IPS DF 6.9 (cell line): ENCODE measurements at places on chromosomes 2 and 18.
A peak's percentile ranks its signal among the peaks of the same experiment; 100 is the strongest.

GRCh38 chr2:140295767-140296166 lies 1515.6 kb upstream of the NXPH2 start:
- no peaks in the 10 kb centered on the region for H3K36me3 ChIP-seq
- no peak overlapping the region for H3K27ac ChIP-seq
- H3K27me3 ChIP-seq = no peaks in the 10 kb centered on the region
- H3K4me1 ChIP-seq = no peaks in the 10 kb centered on the region

DNA sequence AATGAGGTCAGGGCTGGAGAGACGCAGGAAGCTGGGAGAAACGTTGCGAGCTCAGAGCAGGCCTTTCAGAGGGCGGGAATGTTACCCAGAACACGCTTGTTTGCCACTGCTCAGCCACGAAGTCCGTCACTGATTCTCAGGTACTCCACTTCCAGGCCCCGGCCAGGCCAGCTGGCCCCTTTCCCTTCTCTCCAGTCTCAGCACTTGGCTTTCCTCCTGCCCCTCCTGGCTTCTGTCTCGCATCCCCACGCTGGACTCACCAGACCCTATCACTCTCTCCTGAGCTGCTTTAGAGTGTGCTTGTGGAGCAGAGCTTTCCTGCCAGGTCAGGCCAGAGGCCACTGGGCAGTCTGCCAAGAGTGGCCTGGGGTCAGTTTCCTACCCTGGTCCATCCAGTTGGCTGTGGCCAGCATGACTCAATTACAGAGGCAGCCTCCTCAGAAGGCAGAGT lies 151.4 kb downstream of the TWIST2 start:
- no peak for DNase-seq
- no peak overlapping the region for H3K27ac ChIP-seq
- H3K27me3 ChIP-seq = no peaks in the 10 kb centered on the region; the same call in 1 of the 2 replicates
- H3K36me3 ChIP-seq = no peaks in the 10 kb centered on the region
- no peak overlapping the region for H3K4me3 ChIP-seq

DNA sequence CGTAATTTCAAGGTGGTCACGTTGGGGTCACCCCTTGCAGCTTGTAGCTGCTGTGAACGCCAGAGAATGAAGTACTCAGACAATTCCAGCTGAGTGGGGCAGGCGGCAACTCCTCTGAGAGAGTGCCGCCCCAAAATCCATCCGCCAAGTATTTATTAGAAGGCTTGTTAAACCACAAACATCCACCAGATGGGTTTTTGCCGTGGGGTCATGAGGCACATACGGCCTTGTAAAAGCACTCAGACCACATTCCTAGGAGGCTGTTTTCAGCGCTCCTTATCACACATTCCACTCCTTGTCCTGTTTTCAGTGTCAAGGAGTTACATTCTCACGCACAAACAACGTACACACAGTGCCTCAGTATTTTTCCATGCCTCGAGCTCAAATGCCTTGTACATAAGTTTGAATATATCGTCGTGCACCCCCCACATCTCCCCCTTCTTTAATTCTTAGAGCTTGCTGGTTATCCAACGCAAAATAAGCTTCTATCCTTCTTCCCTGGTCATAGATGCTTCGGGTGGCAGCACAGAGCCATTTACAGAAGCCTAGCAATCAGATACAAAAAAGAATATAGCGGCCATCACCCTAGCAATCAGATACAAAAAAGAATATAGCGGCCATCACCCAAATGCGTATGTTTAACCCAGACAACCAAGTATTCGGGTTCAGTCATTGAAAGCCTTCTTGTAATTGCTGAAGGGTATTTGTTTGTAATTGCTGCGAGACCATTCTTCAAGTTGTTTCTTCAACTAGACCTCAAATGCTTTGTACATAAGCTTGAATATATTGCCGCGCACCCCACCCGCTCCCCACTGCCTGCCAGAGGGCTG lies 7.3 kb downstream of the ALPP start:
- no peak overlapping the region for H3K27ac ChIP-seq
- DNase-seq = no peak
- H3K27me3 ChIP-seq = peaks cover 31% of the 10 kb centered on the region
- H3K4me3 ChIP-seq = peak overlapping the region; percentile 48; the same call in 1 of the 2 replicates

- DNase-seq = no peak
- H3K27ac ChIP-seq = no peak overlapping the region
- no peaks in the 10 kb centered on the region for H3K36me3 ChIP-seq
- no peaks in the 10 kb centered on the region for H3K4me1 ChIP-seq
Measured at GRCh38 chr2:57936216-57936615, 110.4 kb upstream of the VRK2 start.

DNA sequence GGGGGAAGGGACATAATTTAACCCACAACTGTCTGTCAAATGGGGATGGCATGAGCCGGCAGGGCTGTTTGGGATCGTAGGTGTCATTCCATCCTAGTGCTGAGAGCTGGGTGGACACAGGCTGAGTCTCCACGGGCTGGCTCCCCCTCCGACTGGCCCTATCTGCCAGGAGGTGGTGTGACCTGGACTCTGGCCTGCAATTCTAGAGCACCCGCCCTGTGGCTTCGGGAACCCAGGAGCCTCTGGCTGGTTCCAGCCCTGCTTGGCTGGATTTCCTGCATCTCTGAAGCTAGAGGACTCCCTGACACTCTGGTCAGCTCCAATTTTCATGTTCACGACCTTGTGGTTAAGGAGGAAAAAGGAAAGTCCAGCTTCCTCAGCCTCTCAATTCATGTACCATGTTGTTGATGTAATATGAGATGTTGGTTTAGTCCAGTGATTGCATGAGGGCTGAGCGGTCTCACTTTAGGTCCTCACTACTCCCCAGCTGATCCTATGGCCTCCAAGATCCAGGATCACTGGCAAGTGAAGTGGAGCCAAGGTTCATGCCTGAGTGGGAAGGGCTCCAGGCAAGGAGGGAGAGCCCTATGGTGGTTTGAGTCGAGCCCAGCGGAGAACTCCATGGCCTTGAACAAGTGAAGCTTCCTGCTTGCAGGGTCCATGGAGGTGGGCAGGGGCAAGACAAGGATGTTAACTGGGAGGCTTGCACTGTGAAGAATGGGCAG lies 169.1 kb downstream of the NDUFA10 start:
- no peak for DNase-seq
- H3K4me3 ChIP-seq = no peak overlapping the region
- H3K27ac ChIP-seq = no peak overlapping the region
- no peaks in the 10 kb centered on the region for H3K27me3 ChIP-seq
- no peaks in the 10 kb centered on the region for H3K4me1 ChIP-seq

DNA sequence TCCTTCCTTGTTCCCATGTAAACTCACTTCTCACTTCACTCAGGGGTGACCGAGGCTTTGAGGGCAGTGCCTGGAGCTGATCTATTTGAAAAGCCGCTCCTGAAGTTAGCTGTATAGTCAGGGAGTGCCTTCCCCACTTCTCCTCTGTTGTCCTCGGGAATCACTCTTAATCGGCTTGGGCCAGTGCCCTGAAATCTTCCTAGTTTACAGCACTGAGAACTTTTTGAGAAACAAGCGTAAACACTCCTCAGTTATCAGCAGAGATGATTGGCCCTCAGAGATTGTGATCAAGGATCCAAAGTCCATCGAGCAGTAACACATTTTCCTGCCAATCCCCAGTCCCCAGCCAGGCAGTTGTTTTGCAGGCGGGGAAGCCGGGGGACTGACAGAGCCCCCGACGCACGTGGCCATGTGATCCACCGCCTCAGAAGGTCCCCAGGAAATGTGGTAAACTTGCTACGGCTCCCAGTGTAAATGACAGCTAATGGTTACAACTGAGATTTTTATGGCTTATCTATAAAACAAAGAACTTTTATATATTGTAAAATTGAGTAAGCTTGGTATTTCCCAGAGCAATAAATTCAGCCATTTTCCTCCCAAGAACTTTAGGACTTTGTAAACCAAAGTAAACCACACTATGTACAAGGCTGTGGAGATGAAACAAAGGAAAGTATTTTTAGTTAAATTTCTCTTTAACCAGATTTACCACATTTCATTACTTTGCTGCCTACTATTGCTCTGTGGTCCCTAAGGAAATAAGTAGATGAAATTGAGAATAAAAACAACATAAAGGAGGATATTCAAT lies 53.5 kb downstream of the C18orf63 start:
- H3K27ac ChIP-seq = no peak overlapping the region
- H3K36me3 ChIP-seq = no peaks in the 10 kb centered on the region
- no peaks in the 10 kb centered on the region for H3K27me3 ChIP-seq
